ENCODE measurements at places on chromosomes 6 and 20.

DNA sequence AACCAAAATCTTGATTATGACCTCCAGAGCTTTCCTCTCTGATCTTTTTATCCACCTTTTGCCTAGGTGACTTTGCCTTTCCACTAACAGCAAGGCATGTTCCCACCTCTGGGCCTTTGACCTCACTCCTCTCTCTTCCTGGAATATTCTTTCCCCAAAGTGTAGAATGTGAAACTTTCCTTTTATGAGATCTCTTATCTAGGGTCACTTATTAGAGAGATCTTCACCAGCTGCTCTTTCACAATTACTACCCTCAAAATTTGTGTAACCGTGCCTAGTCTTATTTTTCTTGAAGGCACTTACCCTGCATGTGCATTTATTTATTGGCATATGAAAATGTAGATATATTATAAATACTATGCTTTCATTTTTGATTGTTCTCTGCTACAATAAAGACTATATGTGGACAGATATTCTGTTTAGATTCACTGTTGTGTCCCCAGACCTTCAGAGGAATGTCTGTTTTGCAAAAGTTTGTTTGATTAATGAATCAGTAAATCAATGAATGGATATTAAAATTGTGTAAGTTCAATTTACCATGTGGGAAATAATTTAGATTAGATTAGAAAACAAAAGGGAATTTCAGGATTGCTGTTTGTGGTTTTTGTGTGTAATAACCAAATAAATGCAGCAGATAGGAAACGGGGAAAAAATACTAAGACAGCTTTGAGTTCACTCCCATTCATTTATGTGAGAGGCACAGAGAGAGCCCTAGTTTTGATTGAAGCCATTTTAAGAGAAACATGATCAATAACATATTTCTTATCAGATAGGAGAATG lies 207.0 kb downstream of the ADGB start:
- no peak for DNase-seq

- peak; percentile 46 for DNase-seq
Observed at GRCh38 chr6:85015396-85015990, 251.1 kb upstream of the TBX18 start.

DNA sequence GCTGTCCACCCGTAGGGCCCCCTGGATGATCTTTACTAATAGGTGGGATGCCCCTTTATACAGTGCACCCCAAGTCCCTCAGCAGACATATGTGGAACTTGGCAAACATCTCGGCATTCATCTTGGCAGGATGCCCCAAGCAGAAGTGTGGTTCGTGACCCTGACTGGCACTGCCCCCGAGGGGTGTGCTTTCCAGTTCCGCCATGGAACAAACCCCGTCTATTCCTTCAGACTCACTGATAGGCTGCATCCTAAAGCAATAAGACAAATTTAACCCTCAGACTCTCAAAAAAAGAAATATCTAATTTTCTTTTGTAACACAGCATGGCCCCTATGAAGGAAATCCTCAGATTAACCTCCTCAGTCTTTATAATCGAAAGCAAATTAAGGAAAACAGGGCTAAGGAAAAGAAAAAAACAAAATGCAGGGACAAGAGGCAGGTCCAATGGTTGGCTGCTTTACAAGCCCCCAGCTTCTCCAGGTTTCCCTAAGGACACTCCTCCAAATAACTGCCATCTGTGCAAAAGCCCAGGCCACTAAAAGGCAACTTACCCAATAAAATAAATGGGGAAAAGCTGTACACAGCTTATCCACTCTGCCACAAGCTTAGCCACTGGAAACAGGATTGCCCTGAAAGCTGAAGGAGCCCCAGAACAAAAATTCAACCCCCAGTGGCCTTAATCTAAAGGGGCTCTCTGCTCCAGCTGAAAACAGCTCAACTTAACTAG lies 30.5 kb upstream of the RIPK1 start:
- DNase-seq, result no peak

GRCh38 chr20:5627463-5628050 lies 122.6 kb upstream of the SHLD1 start:
- no peak for DNase-seq
